ENCODE measurements at places on chromosomes 1 and 21.
A peak's percentile ranks its signal among the peaks of the same experiment; 100 is the strongest.

DNA sequence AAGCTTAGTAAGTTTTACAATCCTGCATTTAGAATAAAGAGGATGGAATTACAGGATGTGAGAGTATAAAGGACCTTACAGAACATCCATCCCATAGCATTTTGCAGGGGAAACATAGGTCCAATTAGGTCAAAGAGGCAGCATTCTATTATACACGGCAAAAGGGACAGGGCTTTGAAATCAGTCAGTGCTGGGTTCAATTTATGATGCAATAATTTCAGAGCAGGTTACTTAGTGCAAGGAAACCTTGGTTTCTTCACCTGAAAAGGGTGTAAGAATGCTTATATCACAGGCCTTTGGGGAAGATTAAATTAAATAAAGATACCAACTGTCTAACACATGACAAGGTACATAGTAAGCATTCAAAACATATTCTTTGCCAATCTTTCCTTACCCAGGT is 17.1 kb upstream of the NTNG1 start:
- no peak for DNase-seq

DNA sequence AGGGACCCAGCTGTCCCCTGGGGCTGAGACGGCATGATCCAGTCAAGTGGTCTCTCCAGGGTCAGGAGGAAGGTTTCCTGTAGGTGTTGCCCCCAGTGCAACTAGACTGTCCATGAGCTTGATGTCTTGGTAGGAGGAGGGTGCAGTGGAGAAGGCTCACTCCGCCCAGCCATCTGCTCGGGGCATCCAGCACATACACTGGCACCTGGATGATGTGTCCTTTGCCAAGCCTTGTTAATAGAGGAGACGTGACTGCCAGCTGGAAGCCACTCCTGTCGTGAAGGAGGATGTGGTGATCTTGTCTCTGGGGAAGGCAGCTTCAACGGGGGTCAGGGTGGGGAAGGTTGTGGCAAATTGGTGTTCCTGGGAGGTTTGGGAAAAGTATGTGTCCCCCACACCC is 6.2 kb downstream of the DISP3 start:
- no peak for DNase-seq

DNA sequence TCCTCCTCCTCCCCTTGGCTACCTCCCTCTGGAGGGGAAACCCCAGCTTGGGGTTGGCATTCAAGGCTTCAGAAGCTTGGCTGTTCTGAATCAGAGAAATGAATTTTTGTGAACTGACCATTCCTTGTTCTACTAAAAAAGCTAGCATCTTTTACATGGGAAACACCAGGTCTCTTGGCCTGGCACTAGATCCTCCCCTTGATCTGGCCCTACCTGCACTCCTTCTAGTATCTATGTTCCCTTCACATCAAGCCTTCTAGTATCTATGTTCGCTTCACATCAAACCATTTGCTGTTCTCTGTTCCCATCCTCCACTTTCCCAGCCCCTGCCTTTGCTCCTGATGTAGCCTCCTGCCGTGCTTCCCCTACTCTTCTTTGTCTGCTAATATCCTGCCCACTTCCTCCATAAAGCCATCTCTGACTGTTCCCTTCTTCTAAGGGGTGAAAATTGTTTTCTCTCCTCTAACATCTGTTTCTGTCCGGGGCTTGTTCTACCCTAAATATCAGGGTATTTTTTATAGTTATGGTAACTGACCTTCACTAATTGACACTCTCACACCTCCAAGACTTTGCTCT is 25.8 kb downstream of the FAM151A start:
- peak; percentile 5 for DNase-seq

GRCh38 chr1:150093805-150094204 is 26.2 kb downstream of the VPS45 start:
- no peak for DNase-seq

GRCh38 chr1:1425426-1425752 is 4.3 kb upstream of the ANKRD65 start:
- no peak for DNase-seq
